Endodermal cell (in vitro differentiated cells): ENCODE measurements at places on chromosomes 7 and 10.

GRCh38 chr7:34080513-34080912, 175.2 kb downstream of the BMPER start:
- no peak for DNase-seq

DNA sequence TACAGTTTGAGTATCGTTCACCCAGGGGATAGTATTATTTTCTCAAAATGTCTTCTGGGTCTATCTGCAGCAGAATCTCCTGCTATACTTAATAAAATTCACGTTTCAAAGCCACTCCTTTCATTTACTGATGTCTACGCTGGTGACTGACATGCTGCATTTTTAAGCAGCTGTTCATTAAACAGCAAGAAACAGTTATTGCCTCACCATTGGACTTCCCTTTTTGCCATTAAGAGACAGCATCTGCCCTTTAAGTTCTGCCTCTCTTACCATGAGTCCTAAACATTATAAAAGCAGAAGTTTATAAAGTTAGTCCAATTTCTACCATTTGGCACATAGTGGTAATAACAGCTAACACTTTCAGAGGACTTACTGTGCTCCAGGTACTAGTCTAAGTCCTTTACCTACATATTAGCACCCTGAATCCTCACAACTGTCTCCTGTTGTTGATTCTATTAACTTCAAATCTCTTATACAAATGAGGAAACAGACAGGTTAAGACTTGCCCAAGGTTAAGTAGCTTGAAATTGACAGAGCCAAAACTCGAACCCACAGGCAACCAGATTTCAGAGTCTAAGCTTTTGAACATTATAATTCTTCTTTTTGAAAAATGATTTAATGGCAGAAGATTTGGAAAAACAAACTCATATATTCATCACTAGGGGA, 169.5 kb downstream of the SNX13 start:
- no peak for DNase-seq

DNA sequence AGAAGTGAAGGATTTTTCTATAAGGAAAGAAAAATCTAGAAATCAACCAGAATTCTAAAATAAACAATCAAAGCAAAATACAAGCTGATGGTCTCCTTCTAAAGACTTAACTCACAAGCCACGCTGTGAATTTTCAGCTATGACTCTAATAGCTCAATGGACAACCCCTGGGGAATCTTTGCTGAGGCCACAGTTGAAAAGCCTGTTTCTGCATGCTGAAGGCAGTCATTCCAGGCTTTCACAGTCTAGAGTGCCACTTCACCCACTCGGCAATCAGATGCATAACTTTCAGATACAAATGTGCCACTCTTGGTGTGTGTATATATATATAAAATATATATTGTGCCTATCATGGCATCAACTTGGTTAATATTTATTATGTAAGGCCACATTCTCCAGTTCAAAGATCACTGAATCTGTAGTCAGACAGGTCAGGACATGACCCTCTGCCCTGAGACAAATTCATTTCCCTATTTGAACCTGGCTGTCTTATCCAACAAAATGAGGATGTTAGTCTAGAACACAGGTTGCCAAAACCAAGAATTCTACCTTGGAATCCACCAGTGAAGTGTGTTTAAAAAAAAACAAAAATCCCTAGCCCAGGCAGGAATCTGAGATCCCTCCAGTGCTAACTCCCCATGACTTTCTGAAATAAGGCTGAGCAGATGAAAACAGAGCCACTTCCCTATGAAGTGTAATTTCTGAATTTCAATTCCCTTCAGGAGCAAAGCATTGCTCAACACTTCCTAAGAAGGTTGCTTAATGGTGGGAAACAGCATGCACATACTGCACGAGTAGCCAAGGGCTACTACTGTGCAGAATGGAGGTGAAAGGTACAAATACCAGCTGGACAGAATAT, 9.9 kb downstream of the LIPA start:
- no peak for DNase-seq

GRCh38 chr7:158460665-158461064, 127.0 kb downstream of the PTPRN2 start:
- no peak for DNase-seq

DNA sequence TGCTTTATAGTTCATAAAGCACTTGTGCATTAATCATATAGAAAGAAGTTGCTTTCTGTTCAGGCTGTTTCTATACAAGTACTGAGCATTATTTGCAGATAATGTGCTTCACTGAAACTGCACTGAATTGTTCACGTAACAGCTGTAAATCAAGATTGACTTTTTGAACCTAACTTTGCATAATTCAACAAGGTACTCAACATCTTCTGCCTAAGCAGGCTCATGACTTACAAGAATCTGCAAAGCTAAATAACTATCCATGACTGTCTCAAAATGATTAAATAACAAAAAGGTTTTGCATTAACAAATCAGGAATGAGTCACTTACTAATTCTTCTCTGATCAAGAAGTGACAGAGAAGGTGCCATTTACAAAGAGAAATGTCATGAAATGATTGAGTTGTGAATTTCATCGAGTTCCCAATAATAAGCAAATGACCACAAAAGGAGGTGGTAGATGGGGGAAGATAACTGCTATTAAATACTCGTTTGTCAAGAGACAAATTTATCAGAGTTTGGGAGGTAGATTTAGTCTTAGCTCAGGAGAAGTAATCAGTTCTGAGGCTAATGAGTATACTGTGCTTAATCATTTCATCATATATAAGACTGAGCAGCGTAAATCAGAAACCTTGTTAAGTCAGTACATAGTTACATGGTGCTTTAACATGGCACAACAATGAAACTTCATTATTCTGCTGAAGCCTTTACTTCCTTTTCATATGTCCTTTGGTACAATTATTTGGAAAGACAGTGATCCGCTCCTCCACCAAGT, 161.3 kb upstream of the LRRN3 start:
- DNase-seq = no peak

DNA sequence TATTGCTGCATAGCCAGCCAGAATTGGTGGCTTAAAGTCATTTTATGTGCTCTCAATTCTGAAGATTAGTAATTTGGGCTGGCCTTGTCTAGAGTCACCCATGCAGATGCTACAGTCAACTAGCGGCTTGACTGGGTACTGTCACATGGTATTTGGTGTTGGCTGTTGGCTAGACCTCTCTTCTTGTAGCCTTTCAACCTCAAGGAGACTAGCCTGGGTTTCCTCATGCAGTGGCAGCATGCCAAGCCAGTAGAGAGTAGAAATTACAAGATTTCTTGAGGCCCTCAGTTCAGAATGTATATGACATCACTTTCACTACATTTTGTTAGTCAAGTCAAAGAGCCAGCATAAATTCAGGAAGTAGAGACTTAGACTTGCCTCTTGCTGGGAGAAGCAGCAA, 3.7 kb upstream of the ZNF800 start:
- DNase-seq = peak; percentile 63

GRCh38 chr7:127021857-127022256, 230.9 kb downstream of the GRM8 start:
- no peak for DNase-seq

- peak; percentile 89 for DNase-seq
Measured at GRCh38 chr10:34655286-34656170, 159.6 kb downstream of the PARD3 start.

DNA sequence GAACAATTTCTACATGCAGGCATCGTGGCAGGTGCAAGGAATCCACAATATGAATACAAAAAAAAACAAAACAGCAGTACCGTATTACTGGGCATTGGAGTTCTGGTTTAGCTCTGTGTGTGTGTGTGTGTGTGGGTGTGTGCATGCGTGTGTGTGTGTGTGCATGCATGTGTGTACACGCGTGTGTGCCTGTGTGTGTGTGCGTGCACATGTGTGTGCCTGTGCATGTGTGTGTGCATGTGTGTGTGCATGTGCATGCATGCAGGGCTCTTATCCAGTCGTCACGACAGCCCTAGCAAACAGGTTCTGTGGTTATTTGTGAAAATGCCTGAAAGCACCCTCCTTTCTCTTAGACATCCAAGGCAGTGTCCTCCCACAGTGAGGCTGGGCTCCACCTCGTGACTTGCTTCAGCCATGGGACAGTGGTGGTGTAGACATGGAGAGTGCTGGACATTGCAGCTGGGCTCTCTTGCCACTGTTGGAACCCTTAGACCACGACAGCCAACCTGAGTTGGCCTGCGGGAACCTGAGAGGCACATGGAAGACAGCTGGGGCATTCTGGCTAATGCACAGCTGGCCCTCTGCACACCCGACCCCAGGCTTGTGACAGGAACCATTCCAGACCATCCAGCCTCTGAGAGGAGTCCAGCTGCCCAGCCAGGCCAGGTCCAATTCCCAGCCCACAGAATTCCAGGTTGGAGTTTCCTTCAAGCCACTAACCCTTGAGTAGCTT, 173.4 kb upstream of the SHH start:
- DNase-seq = peak; percentile 17

- peak; percentile 76 for DNase-seq
Measured at GRCh38 chr7:25726170-25726780, 425.7 kb upstream of the NFE2L3 start.

DNA sequence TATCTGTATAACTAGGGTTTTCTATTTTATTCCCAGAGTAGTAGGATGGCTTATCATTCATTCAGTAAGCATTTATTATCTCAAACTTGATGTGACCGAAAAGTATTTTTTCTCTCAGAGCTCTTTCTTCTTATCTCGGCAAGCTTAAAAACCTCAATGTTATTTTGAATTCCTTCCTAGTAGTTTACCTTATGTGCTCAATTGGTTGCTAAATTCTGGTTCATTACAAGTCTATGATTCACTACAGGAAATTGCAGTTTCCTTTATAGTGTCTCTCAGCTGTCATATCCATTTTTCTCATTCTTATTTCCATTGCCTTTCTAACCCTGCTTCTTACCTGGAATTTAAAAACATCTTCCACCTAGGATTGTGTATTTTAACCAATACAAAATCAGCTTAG, 12.6 kb upstream of the ICA1 start:
- no peak for DNase-seq

DNA sequence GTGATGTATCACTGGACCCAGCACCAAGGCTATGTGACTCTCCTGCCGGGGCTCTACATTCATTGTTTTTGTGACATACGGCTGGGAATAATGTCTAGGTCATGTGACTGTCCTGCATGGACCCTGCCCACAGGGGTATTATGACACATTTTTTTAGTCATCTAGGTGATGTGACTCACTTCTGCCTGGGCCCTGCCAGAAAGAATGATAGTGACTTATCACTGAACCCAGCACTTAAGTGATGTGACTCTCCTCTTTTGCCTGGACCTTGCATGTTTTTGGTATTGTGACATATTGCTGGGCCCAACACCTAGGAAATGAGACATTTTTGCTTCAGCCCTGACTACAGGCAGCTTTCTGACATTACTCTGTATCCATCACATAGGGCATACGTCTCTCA, 51.1 kb upstream of the ZNF107 start:
- DNase-seq = no peak

DNA sequence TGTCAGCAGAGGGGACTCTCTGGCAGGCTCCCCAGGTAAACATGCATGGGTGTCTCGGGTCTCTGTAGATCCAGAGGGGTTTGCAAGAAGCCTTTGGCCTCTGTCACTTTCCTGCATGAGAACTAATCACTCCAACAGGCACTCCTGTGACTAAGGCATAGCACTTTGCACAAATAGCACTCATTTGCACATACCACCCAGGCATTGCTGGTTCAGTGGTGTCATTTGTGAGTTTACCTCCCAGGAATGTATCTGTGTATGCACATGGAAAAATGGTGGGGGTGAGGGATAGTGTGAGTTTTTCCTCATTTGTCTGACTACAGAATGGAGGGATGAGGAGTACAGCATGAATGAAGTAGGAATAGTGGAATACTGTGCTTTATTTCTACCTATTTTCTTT, 39.5 kb downstream of the CNNM1 start:
- no peak for DNase-seq

- DNase-seq = peak; percentile 80
Measured at GRCh38 chr10:93039721-93040120, 20.9 kb upstream of the CYP26C1 start.
